ENCODE measurements at places on chromosomes 13 and 19.

DNA sequence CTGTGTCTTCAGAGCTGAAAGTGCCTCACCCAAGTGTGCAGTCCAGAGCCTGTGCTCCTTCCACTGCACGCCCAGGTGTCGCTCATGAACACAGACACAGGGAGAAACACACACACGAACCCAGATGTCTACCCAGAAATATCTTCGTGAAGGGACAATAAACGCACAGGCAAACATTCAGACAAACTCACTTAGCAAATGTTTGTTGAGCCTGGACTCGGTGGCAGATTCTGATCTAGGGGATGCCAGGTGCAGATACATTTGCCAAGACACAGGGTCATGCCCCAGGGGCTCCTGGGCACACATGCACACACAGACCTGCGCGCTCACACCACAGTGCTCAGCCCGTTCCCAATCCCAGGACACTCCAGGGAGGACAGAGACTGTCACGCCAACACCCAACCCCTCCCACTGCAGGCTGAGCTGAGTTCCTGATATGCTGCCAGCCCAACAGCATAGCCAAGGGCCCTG is 31.9 kb downstream of the SCGB2B2 start:
- no peak for DNase-seq

GRCh38 chr19:5805462-5806132 is 730 bp downstream of the NRTN start:
- DNase-seq, result peak; percentile 55

DNA sequence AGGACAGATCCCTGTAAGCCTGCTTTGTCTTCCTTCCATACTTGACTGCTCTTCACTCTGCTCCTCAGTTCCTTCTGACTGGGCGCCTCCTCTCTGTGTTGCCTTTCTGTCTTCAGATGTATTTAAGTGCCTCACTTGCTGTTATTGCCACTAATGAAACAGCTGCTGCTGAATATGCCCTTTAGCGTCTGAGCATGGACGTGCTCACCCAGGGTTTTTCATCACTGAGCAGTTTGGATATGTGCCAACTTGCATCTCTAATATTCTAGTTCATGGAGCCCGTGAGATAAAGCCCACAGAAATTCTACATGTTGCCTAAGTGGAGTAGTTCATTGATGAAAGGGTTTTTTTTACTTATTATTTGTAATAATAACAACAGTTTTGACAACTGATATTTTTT is 198.2 kb downstream of the MYO16 start:
- peak; percentile 24 for DNase-seq

GRCh38 chr19:56333506-56333905 is 18.9 kb upstream of the ZSCAN5A start:
- DNase-seq, result peak; percentile 83

GRCh38 chr13:75136151-75136550 is 345.8 kb downstream of the TBC1D4 start:
- DNase-seq, result peak; percentile 15

DNA sequence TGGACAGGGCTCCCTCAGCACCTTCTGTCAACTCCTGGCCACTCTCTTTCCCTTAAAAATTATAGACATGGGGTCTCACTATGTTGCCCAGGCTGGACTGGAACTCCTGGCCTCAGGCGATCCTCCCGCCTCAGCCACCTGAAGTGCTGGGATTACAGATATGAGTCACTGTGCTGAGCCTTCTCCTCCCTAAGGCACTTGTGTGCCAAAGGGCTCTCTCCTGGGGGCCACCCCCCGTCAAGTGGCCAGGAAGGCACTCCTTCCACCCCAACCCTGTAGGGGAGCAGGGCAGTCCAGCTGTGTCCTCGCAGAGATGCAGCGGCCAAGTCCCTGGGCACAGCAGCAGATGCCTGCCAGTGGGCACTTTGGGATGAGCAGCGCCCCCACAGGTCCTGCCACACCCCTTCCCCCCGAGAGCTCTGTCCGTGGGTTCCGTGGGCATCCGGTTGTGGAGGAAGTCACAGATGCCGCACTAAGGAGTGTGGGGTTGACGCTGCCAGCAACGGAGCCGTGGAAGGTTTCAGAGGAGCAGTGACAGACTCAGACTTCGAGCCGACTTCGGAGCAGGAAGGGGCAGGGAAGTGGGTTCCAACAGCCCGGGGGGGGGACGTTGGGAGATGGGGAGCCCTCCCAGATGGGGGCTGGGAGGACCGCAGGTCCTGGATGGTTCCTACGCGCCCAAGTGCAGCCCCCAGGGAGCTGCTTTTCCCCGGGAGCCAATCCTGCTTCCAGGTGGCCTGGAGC is 3.3 kb upstream of the UQCR11 start:
- DNase-seq, result peak; percentile 20

DNA sequence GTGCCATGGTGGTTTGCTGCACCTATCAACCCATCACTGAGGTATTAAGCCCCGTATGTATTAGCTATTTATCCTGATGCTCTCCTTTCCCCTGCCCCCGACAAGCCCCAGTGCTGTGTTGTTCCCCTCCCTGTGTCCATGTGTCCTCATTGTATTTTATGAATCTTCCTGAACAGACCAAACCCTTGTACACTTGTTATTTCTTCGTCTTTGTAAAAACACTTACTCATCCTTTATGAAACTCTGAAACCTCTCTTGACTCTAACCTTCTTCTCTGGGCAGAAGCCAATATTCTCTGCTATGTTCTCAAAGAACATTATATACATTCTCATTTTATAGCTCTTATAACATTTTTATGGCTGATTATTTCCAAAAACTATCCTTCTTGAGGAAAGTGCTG is 746.9 kb downstream of the EFNB2 start:
- DNase-seq, result peak; percentile 13

DNA sequence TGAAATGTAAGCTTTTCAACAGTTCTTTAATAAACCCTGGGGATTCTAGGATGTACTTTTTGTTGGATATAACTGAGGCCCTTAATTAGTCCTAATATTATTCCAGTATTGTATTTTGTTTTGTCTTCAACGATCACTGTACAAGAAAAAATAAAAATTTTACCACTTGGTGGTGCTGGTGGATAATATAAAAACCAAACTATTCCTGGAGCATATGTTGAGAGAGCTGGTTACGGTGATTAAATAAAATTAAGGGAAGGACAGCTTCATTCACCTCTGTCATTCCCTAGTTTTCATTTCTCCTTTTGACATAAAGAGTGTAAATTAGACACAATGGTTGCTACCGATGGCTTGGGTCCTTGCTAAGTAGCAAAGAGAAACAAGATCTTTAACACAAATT is 598.6 kb upstream of the PCDH20 start:
- DNase-seq, result peak; percentile 40

- peak; percentile 95 for DNase-seq
These were observed 572.8 kb downstream of the PCDH9 start for GRCh38 chr13:66657165-66657881.

DNA sequence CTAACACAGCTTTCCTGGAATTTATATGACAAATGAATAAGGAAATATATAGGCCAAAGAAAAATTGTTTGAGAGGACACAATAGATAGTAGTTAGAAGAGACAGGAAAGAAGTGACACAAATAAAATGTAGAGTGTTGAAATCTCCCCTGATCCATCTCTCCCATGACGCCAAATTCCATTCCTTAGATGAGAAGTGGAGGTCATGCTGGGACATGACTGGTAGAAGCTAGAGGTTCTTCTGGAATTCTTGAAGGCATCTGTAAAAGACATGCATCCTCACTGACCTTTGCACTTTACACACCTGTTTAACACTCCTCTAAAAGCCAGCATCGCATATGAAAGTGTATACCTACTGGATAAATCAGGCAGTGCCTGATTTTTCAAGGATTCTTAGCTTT is 67.8 kb downstream of the DGKH start:
- peak; percentile 32 for DNase-seq

All from choroid plexus epithelial cell (primary cell).